ENCODE measurements at places on chromosomes 11 and 22.

- DNase-seq = no peak
Observed at GRCh38 chr11:113446112-113446511, 29.1 kb downstream of the DRD2 start.

- no peak for DNase-seq
Observed at GRCh38 chr11:4049006-4049405, 45.6 kb upstream of the RRM1 start.

- no peak for DNase-seq
Observed at GRCh38 chr22:42399315-42400271, 32.6 kb downstream of the NFAM1 start.

DNA sequence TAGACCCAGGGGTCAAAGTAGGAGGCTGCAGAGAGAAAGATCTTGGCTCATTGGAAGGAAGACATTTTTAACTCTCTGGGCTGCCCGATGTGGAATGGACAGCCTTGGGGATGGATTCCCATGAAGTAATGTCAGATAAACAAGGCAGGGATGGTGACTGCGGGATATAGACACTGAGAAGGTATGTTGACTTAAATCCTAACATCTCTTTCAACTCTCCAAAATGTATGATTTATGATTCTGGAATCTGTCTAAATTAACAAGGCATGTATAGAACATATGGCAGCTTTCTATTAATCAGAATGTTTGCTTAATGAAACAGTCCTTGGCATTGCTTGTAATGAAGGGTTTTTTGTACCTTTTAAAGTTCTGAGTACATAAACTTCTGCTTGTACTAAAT lies 56.1 kb upstream of the VSTM5 start:
- DNase-seq = no peak

- no peak for DNase-seq
Observed at GRCh38 chr11:134531327-134532130, 119.5 kb upstream of the B3GAT1 start.
